ENCODE measurements at places on chromosomes 7 and 10.

- no peak for DNase-seq
Measured at GRCh38 chr7:38746438-38746837, 115.3 kb upstream of the AMPH start.

DNA sequence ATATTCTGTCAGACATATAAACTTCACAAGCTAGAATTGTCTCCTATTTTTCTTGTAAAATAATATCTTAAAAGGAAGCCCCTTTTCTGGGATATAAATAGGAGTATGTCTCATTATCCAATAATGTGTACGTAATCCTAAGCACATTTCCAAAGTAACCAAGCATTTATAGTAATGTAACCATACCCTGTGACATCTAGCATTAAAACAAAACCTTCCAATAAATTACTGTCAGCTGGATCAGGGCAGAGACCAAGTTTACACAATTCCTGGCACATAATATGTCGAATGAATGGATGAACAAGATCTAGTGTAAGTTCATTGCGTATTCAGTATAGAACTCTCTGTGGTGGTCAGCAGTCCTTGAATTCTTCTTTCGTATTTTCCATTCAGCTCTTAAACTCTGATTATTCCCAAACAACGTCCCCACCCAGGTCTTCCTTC, 14.3 kb downstream of the CPED1 start:
- DNase-seq = no peak

- DNase-seq = no peak
Measured at GRCh38 chr10:126373147-126373546, 15.1 kb downstream of the ADAM12 start.

DNA sequence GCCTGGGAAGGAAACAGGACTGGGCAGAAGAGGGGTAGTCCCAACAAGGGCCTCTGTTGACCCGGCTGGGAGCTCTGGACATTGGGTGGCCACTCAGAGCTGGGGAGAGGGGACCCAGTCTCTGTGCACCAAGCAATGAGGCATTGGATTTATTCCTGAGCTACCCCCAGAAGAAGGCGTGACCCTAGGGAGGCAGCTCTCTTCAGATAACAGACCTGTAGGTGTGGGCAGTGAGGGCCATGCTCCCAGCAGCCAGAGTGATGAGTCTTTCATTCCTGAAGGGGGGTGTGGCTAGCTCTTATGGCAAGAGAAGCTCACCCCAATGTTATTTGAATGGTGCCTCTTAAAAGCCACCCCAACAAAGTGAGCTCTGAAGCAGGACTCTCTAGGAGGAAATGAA, 20.4 kb downstream of the TEX36 start:
- DNase-seq = no peak

DNA sequence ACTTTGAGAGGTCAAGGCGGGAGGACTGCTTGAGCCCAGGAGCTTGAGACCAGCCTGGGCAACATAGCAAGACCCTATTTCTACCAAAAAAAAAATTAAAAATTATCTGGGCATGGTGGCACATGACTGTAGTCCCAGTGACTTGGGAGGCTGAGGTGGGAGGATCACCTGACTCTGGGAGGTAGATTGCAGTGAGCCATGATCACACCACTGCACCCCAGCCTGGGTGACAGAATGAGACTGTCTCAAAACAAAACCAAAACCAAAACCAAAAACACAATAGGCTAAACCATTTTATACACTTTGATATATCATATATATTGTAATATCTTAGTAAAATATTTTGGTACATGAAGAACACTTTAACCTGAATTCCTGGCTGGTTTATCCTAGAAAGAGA, 101.6 kb downstream of the RAPGEF5 start:
- DNase-seq = no peak

DNA sequence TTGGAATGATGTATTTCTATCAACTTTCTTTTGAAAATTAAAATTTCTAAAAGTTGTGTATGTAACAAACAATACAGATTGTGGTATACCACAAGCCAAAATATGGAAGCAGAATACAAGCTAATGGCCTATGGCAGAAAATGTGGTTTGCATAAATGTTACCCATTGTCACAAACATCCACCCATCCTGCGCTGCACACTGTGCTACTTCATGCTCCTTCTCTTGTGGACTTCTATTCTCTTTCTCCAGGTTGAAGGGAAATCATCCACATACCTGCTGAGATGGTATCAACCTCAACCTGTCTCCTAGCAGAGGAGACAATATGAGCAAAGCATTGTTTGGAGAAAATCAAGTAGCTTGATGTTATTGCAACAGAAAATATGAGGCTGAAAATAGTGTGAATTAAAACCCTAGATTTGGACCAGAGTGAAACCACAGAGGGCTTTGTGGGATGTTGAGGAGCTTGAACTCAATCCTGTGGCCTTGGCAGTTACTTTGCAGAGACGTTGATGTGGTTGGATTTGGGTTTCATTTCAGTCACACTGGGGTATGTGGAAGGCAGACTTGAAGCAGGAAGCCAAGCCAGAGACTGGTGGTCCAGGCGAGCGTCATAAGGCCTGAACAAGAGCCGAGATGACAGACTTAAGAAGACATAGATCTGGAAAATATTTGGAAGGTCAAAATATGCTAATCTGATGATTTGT, 63.8 kb downstream of the ICA1 start:
- no peak for DNase-seq

DNA sequence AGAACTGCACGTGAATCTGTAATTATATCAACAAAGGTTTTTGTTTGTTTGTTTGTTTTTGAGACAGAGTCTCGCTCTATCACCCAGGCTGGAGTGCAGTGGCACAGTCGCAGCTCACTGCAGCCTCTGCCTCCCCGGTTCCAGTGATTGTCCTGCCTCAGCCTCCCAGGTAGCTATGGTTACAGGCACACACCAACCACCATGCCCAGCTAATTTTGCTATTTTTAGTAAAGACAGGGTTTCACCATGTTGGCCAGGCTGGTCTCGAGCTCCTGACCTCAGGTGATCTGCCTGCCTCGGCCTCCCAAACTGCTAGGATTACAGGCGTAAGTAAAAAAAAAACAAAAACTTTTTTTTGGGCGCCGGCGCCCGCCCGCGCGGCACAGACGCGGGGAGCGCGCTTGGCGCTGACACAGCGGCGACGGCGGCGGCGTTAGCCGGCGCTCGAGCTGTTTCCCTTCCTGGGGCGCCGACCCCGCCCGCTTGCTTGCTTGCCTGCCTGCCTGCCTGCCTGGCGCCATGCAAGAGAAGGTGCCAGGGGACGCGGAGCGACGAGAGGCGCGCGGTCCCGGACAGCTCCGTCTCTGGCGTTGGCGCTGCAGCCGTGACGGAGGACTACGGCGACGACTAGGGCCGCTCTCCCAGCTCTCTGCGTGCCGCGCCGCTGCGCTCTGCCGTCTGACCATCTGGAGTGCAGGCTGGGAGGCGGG, 171.4 kb upstream of the NUPR2 start:
- DNase-seq = peak; percentile 32

DNA sequence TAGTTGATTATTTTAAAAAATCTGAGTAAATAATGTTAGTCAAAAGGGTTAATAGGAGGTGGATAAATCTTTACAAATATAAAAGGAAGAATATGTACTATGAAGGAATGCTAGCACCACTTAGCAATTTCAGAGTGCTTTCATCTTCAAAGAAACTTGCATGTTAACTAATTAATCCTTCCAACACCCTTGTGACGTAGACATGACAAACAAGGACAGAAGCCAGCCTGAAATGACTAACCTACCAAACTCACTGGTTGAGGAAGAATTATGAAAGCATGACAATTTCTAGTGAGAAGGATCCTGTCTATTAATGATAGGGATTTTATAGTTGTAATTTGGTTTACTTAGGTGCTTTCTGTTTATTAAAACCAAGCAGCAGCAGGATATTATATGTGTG, 468.0 kb upstream of the FZD8 start:
- DNase-seq = no peak

- no peak for DNase-seq
Measured at GRCh38 chr7:137343281-137343841, at the start of gene PTN. TSS of gene PTN (minus strand) at chr7:137343733. CDS start at chr7:137254973, 88,760 bp downstream.

DNA sequence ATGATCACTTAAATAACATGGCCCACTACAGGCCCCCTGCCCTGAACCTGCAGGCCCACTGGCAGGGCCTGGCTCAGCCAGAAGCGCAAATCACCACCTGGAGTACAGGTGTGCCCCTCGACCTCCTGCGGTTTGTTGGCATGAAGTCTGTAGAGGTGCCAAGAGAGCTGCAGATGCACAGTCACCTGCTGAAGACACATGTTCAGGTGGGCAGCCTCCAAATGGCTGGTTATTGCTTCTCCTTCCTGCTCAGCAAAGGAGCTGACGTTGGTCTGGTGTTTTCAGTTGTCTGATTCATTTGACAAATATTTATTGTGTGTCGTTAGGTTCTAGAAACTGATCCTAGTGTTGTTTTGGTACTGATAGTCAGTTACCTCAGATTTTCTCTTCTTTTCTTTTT, 29.0 kb downstream of the DHTKD1 start:
- DNase-seq = no peak

DNA sequence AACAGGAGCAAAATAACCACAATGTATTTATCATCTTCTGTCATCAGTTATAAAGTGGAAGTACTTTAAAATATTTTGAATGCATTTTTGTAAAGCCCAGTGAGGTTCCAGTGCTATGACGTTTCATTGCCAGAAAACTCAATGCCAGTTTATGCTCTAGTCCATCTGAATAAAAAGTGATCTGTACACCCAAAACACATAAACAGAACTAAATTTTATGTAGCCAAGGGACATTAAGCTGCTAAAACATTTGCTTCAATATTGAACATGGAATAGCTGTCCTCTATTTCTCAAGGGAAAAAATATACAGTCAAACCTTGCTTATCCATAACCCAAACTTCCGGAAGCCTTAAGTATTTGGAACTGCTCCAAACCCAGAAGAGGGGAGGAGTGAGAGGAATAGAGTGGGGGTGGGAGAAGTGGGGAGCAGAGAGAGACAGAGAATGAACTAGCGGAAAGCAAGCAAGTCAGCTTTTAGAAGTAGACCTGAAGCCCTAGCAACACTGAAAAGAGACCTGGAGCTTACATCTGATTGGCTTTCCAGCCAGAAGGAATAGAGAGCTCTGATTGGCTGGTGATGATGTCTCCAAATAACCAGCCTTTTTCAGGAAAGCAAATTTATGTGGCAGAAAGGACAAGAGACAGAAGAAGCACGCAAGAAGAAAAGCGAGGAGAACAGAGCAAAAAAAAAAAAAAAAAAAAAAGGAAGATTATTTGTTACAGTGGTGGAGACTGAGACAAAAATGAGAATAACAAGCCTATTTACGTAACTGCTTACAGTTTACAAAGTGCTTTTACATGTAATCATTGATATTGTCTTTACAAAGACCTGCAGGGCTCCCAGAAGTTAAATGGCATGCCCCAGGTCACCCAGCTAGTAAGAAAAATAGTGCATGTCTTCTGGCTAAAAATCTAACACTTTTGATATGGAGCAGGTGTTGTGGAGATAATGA, 196.0 kb downstream of the RNLS start:
- DNase-seq = no peak

GRCh38 chr10:133343558-133343957, 3.6 kb upstream of the PRAP1 start:
- DNase-seq = no peak

DNA sequence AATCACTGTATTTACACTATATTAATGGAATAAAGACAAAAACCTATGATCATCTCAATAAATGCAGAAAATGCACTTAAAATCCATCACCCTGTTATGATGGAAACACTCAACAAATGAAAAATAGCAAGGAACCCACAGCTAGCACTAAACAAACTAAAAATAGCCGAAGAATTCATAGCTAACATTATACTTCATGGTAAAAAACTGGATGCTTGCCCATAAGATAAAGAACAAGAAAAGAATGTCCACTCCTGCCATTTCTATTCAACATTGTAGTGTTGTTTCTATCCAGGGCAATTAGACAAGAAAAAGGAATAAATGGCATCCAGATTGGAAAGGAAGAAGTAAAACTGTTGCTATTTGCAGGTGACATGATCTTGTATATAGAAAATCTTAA, 142.1 kb downstream of the STK31 start:
- no peak for DNase-seq

GRCh38 chr7:644381-645305, 81.9 kb upstream of the DNAAF5 start:
- DNase-seq = no peak

DNA sequence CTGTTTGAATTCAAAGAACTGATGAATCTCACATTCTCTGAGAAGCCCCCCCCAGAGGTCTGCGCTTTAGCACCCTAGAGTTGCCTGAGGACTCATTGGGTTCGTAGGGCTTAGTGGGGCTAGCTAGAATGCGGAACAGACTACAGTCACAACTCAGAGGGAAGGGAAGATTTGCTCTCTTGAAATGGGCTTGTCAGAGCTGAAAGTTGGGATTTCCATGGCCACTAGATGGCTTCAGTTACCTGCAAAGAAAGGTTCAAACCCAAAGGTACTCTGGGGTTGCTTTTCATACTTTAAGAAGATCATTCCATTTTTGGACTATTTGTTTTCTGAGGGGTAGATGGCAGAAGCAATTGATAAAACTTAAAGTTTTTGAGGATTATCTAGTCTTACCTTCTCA, 205.0 kb downstream of the BBS9 start:
- peak; percentile 4 for DNase-seq

DNA sequence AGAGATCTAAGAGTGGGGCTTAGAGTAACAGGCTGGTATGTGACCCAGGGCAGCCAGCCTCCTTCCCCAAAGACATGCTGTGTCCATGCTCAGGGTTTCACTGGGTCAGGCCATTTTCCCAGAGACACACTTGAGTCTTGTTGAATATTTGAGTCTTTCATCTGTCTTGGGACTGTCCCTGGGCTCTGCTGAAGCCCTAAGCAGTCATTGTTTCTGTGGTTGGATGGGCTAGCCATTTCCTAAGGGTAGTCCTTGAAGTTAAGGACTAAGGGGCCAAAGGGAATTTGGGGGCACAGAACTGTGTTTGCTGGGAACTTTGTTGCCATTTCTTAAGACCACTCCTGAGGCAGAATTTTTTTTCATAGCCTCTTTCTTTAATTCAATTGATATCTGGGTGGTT, 98.4 kb upstream of the SAMD8 start:
- no peak for DNase-seq

- no peak for DNase-seq
Measured at GRCh38 chr10:118950997-118951637, 78.4 kb upstream of the NANOS1 start.

DNA sequence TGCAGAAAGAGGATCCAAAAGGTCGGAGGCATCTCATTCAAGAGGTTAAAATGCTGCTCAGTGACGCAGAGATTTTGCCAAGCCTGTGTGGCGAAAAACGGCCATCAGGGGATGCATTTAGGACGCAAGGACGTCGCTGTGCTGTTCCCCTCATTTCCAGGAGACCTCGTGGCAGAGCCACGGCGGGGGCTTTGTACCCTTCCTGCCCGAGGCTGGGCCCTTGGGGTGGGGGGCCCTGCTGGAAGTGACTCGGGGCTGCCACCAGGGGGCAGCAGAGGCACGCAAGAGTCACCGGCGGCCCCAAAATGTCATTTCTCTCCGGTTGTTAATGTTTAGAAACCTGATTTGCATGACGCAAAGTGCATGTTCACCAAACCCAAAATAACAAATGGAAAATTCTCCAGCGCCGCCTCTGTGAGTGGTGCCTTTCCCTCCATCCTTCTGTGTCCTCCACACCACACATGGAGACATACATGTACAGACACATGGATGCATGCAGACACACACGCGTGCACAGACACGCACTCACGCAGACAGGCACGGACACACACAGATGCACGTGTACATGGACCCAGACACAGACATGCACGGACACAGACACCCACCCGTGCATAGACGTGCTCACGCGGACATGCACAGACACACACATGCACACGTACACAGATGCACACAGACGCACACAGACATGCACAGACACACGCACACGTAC, 51.0 kb upstream of the NKX6-2 start:
- DNase-seq = peak; percentile 10
